T-helper 2 cell treated with Interferon-gamma antibody and Interleukin-4, amounts not matched to agents 5 μg/mL and 100 μg/mL, for 36 hours (primary cell): ENCODE measurements at places on chromosomes 5 and 9.

DNA sequence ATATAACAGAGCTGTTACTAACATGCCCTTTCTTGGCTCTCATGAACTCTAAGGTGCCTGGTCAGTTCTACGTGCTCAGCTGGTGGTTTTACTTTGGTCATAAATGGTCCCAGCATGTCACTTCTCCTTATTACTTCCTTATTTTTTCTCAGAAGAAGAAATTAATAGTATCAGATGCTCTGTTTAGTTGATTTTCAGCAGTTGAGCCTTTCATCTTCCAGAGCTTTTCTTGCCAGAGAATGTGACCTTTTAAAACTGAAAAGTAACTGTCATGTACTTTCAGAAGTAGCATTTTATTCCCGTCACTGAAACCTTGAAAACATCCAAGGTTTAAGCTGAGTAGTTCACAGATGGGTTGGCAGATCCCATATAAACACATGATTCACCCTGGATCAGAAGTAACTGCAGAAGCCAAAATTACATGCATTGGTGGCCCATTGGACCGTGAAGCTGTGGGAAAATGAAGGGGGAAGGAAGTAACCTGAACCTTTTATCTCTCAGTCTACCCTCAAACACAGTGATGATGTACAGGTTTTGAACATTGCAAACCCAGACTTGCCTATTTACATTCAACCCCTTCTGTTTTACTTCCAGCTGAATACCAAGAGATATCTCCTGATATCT lies 50.5 kb downstream of the HACD4 start:
- H3K4me1 ChIP-seq, result no peaks in the 10 kb centered on the region
- no peak overlapping the region for H3K4me3 ChIP-seq
- no peak for DNase-seq
- H3K27me3 ChIP-seq, result no peaks in the 10 kb centered on the region
- no peak overlapping the region for H3K27ac ChIP-seq

GRCh38 chr5:147393874-147394672 lies 115.8 kb downstream of the DPYSL3 start:
- no peak overlapping the region for H3K4me3 ChIP-seq
- DNase-seq, result no peak
- no peak overlapping the region for H3K27ac ChIP-seq
- no peaks in the 10 kb centered on the region for H3K36me3 ChIP-seq

DNA sequence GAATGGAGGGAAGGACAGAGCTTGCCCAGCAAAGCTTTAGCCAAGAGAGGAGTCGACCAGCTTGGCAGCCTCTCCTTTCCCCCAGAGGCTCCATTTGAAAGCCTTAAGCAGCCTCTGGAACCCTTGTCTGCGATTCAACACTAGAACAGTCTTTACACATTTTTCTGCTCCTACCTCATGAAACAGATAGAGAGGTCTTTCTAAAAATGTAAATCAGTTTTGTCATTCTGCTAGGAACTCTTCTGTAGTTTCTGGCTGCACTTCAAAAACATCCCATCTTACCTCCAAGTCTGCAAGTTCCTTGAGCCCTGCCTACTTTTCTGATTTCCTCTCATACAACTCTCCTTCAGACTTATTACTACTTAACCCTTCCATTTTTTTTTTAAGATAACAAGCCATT lies 70.1 kb downstream of the PDE4D start:
- no peak overlapping the region for H3K27ac ChIP-seq
- no peaks in the 10 kb centered on the region for H3K36me3 ChIP-seq
- H3K4me3 ChIP-seq, result no peak overlapping the region
- peaks cover 7% of the 10 kb centered on the region for H3K27me3 ChIP-seq
- no peak for DNase-seq
- H3K4me1 ChIP-seq, result no peaks in the 10 kb centered on the region

DNA sequence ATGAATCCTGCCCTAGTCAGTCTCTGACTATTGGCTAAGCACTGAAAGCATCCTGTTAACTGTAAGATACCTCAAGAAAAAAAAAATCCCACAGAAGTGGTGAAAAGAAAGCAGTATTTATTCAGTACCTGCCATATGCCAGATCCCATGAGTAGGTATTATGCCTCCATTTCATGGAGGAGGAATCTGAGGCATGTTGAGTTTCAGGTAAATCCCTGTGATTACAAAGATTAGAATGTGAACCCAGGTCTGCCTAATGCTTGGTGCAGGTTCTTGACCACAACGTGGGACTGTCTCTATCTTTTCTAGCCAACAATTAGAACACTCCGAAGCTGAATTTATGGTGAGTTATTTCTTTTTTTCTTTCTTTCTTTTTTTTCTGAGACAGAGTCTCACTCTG lies 30.9 kb downstream of the SH3RF2 start:
- no peak overlapping the region for H3K4me3 ChIP-seq
- H3K27ac ChIP-seq, result no peak overlapping the region

DNA sequence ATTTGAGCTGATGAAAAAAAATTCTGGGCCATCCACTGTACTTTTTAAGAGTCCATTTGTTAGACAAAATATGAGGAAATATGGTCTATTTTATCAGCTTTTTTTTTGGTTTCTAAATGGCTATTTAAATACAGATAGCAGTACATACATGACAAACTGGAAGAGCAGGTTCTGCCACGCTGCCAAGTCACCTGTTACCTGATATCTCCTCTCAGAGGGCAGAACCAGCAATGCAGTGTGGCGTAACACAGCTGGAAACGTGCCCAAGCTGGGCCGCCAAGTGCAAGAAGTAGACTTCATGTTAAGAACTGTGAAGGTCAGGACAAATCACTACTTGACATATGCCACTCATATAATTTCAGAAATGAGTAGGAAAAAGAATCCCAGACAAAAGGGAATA lies 8.1 kb downstream of the MCIDAS start:
- H3K27ac ChIP-seq, result no peak overlapping the region
- H3K4me1 ChIP-seq, result peaks cover 18% of the 10 kb centered on the region
- no peak overlapping the region for H3K4me3 ChIP-seq
